ENCODE measurements at places on chromosomes 1 and 21. TPM values are rescaled to one million over a fixed set of nuclear protein-coding genes. Genes with fewer than 3 reads are reported as not detected.

UQCRHL gene
- total RNA-seq = 0.76 TPM

EVA1C gene
- 41.2 TPM for total RNA-seq

DNA sequence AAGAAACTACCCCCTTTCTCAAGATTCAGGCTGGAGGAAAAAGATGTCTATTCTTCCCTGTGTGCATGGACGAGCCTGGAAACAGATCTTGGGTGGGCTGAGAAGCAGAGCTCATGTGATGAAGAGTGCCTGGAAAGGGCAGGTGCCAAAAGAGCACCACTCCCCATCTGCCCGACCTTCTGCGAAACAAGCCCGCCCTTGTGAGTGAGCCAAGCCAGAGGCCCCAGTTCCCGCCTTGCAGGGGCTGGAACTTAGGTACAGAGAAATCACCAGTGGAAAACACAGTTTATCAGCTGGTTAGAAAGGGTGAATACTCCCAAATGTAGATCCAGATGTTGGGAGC is 26.7 kb upstream of the A3GALT2 start:
- DNase-seq = no peak

DNA sequence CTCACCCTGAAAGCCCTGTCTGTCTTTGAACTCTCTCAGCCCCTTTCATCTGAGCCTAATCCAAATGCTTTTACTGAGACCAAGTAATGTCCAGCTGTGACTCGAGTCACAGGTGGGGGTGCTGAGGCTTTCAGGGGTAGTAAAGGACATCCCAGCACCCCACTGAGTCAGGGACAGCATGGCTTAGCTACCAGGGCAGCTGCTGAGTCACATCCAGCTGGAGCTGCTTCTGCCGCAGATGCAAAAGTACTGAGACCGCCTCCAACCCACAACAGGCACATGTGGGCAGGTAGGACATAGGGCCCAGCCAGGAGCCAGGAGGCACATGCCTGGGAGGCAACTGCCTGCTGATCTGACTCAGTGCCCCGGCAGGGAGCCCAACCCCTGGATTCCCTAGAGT is 6.7 kb upstream of the VSIG8 start:
- DNase-seq = no peak

GRCh38 chr1:940107-941014 is 16.6 kb downstream of the SAMD11 start:
- no peak for DNase-seq

DNA sequence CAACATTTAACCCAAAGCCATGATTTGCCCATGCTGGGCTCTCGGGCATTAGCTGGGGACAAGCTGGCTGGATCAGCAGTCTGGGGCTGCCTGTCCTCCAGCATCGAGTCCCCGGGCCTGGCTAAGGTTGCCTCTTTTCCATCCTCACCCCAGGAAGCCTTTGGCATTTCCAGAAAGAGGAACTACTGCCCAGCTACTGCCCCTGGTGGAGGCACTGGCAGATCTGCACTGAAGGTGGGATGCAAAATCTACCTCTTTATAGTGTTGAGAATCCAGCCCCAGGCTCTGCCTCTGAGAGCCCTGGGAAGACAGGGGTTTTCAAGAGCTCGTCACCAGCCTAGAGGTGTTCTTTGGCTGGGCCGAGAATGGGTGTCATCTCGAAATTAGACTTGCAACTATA is 635.9 kb downstream of the MATN1 start:
- DNase-seq = no peak

DNA sequence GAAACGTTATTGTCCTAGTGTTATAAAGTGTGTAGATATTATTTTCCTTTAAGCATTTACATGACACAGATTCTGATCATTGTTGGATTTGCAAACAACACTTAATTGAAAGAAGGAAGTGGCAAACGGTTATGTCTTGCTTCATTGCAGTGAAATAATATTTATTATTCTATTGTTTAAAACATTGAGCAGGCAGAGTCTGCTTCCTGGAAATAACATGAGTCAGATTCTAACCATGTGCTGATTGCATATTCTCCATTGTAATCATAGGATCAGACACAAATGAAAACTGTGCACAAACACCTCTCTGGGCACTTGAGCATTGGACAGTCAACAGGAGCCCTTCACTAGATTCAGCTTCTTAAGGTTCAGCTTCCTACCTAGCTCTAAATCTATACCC is 46.8 kb upstream of the USP25 start:
- peak; percentile 75 for DNase-seq

- DNase-seq = no peak
Observed at GRCh38 chr1:180444522-180444921, 57.9 kb downstream of the ACBD6 start.
